HT1080 (cell line): ENCODE measurements at places on chromosomes 5 and 9. TPM values are rescaled to one million over a fixed set of nuclear protein-coding genes. Genes with fewer than 3 reads are reported as not detected.

Gene HRH2
- total RNA-seq, result 2.8 and 4.1 TPM in 2 replicates

GRCh38 chr5:55535199-55535905 lies 588 bp upstream of the PLPP1 start:
- DNase-seq, result no peak

GRCh38 chr9:20557890-20558565 lies 64.3 kb downstream of the MLLT3 start:
- no peak for DNase-seq

GRCh38 chr5:135738564-135738875 lies 95.9 kb upstream of the SLC25A48 start:
- DNase-seq, result no peak

Gene SPINK1
- not detected in 2 replicates for total RNA-seq

GRCh38 chr9:882416-882924 lies 41.0 kb downstream of the DMRT1 start:
- DNase-seq, result no peak

Gene TAF11L3
- total RNA-seq, result not detected in 2 replicates

DNA sequence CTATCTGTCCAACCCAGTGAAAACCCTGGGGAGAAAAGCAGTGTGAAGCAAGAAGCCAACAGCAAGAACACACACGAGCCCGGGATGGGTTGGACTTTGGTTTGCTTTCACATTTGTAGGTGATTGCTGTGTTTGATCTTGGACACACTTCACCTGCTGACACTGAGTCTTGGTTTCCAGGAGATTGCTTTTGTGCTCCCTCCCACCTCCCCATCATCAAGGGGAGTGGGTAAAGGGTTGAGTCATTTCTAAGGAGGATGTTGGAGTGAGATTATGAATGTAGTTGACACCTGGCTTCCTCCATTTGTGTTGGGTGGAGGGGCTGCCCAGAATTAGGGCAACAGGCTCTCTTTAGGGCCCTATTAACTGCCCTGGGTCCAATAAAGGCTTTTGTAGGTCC lies 37.5 kb downstream of the ANKDD1B start:
- no peak for DNase-seq

- DNase-seq, result no peak
Observed at GRCh38 chr9:34987160-34987901, 2.2 kb upstream of the DNAJB5 start.

Gene AK6
- 56.3 and 56.6 TPM in 2 replicates for total RNA-seq

DNA sequence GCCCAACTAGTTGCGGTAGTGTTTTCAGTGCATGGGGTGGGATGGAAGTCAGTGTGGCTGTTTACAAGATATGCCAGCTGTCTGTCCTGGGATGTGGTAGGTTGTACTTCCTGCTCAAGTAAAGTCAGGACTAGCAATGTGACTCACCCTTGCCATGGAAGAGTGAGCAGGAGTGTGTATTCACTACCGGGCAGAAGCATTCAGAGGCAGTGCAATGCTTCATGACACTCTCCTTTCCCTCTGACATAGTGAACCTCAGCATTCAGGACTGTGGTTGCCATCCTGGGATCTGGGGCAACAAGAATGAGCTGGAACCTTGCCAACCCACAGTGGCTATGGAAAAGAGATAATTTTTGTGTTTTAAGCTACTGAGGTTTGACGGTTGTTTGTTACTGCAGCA lies 68.9 kb downstream of the BOD1 start:
- peak; percentile 77 for DNase-seq

DNA sequence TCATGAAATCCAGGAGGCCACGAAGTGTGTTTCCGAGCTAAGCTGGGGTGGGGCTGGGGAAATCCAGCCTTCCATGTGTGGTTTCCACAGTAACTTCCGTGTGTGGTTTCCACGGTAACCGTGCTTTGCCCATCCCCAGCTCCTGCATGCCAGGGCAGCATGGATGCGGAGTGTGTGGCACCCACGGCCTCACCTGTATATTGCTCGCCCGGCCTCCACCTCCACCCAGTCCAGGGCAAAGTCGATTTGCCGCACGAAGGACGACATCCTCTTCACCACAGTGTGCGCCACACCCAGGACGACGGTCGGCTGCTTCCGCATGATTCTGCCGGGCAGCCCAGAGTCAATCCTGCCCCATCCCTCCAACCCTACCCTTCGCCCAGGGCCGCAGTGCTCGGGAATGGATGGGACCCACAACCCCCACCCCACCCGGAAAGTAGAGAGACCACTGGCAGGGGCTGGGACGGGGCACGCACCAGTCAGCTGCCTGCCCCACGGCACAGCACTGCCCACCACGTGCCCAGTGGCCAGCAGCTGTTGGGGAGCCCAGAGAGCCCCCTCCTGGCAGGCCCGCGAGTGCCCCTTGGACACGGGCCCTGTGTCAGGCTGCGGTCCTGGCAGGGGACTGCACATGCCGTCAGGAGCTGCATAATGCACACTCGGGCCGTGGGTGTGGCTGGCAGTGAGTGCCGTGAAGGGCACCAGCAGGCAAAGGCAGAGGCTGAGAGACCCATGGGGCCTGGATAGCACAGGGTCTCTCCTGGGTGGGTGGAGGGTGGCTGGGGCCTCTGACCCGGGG lies 39.0 kb upstream of the NSMF start:
- DNase-seq, result no peak

GRCh38 chr9:114408645-114409044 lies 20.9 kb upstream of the AKNA start:
- DNase-seq, result no peak

- DNase-seq, result no peak
Observed at GRCh38 chr5:54205453-54205852, 104.9 kb downstream of the ARL15 start.

Gene ARHGEF28
- 12.9 and 13.9 TPM in 2 replicates for total RNA-seq

DNA sequence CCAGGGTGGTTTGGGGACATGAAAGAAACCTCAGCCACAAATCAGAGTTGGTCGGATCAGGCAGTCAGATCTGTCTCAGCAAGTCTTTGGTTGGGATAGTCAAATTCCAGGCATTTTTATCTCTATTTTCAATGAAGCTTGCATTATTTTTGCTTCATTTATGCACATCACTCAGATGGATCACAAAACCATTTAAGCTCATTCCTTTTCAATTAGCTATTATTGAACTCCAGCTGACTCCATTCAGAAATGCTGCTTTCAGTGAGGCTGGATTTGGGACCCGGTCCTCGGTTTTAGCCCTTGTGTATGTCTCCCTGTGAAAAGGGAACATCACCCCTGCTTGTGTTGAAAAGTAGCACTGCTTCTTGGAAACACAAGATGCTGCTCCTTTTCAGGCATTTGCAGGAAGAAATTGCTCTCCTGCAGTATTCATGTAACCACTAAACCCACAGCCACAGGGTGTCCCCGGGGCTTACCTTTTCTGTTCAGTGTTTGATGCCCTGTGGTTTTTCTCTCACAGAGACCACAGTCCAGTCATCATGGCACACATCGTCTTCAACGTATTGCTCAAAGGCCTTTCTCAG lies 232.9 kb downstream of the NFIB start:
- DNase-seq, result peak; percentile 91

Gene UBE2QL1
- not detected in 2 replicates for total RNA-seq

Gene IGFBPL1
- total RNA-seq, result 0.26 TPM in 1 of 2 replicates, not detected in the other

Gene PCSK5
- total RNA-seq, result 2.1 and 2.3 TPM in 2 replicates

DNA sequence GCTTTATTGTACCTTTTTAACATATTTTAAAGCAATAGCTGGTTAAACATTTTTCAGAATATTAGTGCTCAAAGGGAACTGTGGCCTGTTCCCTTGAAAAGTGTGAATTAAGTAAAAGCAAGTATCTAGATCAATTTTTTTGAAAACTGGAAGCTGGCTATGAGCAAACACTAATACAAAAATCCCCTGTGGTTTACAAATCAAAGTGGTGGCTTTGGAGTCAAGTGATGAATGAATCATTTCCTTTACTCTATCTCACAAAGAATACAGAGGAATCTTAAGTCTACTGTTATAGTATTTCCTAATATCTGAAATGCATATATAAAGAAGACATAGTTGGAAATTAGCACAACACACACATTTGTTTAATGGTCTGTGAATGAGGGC lies 212.4 kb upstream of the C9orf72 start:
- DNase-seq, result peak; percentile 38

Gene OBP2B
- total RNA-seq, result not detected in 2 replicates

- DNase-seq, result no peak
Observed at GRCh38 chr5:161697001-161697400, 11.5 kb downstream of the GABRA6 start.

- DNase-seq, result no peak
Observed at GRCh38 chr5:147669169-147669869, 113.2 kb downstream of the JAKMIP2 start.

Gene MARCOL
- not detected in 2 replicates for total RNA-seq

DNA sequence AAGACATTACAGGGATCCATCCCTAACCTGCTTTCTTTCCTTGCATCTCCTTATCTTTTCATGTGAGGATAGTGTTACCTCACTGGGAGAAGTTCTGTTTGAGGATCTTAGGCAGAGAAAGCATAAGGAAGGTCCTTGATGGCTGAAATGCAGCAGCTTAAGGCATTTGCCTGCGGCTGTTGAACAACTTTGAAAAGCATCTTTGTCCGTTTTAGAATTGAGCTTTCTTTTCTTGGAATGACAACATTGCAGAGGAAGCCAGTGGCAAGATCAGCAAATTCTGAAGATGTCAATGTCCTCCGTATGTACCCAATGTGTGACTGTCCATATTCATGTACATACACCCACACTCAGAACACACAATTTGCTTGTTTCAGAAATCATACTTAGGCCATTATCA lies 436.2 kb downstream of the GABRG2 start:
- no peak for DNase-seq

Gene PIGO
- 26.1 and 27.5 TPM in 2 replicates for total RNA-seq

- no peak for DNase-seq
Observed at GRCh38 chr5:171709930-171710329, 75.7 kb upstream of the SMIM23 start.

Gene NR2F1
- total RNA-seq, result 3.5 and 7.2 TPM in 2 replicates

Gene PCDHB9
- 0.40 TPM in 1 of 2 replicates, not detected in the other for total RNA-seq

DNA sequence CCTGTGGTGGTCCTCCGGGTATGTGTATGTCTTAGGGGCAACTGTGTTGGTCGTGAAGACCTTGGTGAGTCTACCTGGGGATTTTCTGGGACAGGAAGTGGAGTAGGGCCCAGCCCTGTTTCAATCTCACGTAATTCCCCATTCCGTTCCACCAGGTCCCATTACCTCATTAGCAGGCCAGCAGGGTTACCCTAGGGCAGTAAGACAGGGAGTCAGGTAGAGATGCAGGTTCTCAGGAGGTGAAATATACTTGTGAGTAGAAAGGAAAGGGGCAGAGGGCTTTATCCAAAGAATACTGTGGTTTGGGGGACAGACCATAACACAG lies 56.5 kb downstream of the MACROH2A1 start:
- no peak for DNase-seq

DNA sequence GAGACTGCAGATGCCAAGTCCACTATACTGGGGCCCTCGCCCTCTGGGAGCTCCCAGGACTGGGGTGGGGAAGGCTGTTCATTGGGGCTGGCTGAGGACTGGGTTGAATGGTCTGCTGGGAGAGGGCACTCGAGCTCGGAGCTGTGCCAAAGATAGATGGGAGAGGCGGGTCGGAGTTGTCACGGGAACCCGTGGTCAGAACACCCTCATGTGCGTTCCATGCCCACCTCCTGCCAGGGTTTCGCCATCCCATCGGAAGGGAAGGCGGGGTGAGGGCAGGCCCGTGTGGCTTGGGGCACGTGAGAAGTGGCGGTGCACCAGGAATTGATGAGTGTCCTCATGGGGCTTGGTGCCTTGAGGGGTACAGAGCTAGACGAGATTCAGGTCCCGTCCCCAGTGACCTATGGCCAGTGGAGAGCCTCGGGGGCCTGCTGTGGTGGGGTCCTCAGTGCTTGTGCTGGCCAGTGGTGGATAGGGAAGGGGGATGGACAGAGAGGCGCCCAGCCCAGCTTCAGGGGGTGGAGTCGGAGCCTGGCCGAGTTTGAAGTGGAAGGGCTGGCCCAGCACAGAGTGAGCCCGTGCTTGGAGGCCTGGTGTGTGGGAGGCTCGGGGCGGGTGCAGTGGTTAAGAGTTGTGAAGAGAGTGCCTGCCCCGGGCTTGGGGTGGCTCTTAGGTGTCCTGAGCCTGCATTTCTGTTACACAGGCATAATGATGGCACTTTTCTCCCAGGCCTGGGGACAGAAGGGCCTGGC lies 4.3 kb downstream of the CACFD1 start:
- DNase-seq, result no peak
